ENCODE measurements at places on chromosomes 4 and X.

DNA sequence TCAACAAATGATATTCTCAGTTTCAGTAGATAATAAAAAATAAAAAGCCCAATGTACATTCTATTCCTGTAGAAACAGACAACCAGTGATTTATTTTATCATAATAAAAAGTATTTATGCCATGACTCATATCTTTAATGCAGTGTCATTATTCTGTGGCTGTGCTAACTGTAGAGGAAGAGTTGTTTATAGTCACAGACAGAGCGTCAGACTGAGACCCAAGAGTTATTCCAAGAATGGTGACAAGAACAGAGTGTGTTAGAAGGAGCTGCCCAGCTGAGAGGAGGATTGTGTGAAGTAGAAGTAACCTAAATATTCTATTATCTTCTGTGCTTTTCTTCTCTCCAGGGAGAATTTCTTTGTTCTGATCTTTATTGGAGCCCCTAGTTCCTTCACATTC lies 210.7 kb downstream of the PPP1R2C start:
- no peak for DNase-seq

- DNase-seq, result no peak
Observed at GRCh38 chr4:118775405-118775804, 60.5 kb downstream of the SEC24D start.

DNA sequence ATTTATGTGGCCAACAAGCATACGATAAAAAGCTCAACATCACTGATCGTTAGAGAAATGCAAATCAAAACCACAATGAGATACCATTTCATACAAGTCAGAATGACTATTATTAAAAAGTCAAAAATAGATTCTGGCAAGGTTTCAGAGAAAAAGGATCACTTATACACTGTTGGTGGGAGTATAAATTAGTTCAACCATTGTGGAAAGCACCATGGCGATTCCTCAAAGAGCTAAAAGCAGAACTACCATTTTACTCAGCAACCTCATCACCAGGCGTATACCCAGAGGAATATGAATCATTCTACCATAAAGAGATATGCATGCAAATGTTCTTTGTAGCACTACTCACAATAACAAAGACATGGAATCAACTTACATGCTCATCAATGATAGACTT lies 478.7 kb upstream of the GALNTL6 start:
- DNase-seq, result no peak

DNA sequence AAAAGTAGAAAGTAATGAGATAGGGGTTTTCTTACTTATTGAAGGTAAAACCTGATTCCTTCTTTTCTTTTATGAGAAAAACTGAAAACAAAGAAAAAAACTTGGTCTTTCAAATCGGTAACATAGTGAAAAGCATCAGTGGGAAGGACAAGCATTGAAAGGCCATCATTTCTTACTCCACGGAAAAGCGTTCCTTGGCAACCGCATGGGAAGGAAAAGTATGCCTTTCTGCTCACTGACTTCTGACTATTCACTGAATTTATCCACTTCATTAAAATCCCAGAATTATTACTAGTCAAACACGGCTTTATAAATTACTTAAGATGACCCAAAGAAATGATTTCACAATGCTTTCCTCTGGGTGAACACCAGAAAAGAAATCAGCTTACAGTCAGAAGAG lies 646.7 kb downstream of the TLL1 start:
- no peak for DNase-seq

- DNase-seq, result peak; percentile 77
Observed at GRCh38 chrX:153972368-153973126, at the start of gene TMEM187. Gene TMEM187 (plus strand): TSS chrX:153972754. CDS start chrX:153982063, 9,309 bp downstream.

Data from foreskin melanocyte (primary cell).